ENCODE measurements at places on chromosomes 4 and X.

DNA sequence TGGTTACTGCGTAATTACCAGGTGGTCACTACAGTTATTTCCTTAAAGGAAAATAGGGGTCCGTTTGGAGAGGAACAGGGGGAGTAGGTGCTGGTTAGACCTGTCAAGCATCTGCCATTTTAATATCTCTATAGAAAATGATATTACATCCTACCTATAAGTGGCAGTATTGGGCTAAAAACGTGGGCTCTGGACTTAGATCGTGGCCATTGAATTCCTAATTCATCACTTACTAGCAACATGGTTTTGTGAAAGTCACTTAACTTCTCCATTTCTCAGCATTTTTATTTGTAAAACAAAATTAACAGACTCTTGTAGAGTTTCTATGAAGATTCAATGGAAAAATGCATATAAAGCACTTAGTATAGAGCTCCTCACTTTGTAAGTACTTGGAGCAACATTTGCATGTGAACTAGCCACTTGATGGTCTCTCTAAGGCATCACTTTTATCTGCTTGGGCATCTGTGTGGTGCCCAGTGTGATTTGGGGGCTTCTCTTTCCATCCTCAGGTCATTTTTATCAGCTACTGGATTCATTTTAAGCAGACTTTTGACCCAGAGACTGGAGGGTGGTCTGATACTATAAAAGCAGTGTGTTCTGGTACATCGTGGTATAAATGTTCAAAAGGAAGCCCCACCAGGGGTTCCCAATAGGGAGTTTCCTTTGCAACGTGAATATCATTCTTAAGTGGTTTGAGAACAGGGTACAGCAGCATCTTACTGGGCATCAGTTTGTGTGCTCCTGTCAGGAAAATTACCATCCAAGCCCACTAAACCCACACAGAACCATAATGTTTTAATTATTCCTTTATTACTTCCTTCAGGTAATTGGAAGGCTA is 42.7 kb upstream of the RASSF6 start:
- DNase-seq = no peak

- DNase-seq = no peak
Observed at GRCh38 chr4:88731381-88731780, 33.8 kb upstream of the NAP1L5 start.

DNA sequence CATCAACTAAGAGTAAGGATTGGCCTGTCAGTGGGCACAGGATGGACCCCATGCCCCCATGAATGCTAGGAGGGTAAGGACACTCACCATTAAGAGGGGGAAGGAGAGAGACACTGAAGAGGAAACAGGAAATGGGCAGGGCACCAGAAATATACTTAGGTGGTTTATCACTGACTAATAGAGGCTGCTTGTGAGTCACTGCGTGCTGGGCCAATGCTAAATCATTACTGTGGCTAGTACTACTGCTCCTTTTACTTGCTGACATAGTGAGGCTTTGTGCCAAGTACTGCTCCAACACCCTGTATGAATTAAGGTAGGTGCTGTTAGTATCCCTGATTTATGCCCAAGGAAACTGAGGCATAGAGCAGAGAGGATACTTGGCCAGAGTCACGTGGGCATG is 130.4 kb upstream of the FRMPD4 start:
- DNase-seq = no peak

- no peak for DNase-seq
Observed at GRCh38 chr4:113825272-113825671, 63.7 kb upstream of the CAMK2D start.

DNA sequence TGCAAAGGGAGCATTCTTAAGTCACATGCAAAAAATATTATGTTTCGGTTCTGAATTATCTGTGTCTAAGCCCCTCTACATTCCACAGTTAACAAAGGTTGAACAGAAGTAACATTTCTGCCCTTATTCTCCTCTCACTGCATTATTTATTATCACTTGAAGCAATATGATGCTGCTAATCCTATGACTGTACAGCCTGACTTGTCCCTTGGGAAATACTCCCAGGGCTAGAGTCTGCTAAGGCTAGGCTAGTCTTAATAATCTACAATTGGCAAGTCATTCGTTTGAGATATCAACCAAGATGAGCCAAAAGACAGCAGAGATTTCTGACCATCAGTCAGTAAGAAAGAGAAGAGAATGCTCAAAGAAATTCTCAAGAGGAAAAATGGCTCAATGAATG is 226.9 kb upstream of the HCCS start:
- no peak for DNase-seq

GRCh38 chr4:74230902-74231499 is 73.1 kb downstream of the MTHFD2L start:
- no peak for DNase-seq

DNA sequence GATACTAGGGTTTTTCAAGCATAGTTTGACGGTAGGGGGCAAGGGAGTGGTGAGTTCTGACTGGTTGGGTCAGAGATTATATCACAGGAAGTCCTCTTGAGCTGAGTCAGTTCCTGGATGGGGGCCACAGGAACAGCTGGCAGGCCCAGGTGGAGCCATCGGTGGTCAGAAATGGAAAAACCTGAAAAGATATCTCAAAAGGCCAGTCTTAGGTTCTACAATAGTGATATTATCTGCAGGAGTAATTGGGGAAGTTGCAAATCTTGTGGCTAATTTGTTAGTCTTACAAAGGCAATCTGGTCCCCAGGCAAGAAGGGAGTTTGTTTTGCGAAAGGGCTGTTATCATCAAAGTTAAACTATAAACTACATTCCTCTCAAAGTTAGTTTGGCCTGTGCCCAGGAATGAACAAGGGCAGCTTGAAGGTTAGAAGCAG is 159.3 kb downstream of the PTCHD1 start:
- DNase-seq = no peak

DNA sequence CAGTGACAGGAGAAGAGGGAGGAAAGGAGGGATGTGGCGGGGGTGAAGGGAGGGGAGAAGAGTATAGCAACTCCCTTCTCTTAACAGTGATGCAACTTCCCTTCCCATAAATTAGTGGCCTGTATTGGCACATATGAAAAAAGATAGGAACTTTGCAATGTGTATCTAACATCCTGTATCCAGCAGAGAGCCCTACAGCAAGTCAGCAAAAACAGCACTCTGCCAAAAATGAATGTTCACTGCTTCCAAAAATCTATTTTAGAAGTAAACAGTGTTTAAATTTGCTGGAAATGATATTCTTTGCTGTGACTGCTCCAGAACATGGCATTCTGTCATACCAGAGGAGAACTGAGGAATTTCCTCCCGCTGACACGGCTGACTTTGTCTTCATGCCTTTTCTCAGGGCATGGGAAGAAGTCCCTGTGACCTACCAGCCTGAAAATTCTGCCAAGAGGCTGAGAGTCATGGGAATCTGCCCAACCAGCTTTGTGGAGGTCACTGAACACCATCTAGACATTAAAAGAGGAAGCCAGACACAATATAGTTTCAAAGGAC is 343.4 kb upstream of the RASGEF1B start:
- no peak for DNase-seq

- DNase-seq = no peak
Observed at GRCh38 chr4:10856271-10856782, 171.8 kb upstream of the CLNK start.

GRCh38 chr4:81786063-81786763 is 314.5 kb upstream of the RASGEF1B start:
- DNase-seq = no peak

- DNase-seq = no peak
Observed at GRCh38 chr4:56698329-56698728, 17.2 kb upstream of the HOPX start.

DNA sequence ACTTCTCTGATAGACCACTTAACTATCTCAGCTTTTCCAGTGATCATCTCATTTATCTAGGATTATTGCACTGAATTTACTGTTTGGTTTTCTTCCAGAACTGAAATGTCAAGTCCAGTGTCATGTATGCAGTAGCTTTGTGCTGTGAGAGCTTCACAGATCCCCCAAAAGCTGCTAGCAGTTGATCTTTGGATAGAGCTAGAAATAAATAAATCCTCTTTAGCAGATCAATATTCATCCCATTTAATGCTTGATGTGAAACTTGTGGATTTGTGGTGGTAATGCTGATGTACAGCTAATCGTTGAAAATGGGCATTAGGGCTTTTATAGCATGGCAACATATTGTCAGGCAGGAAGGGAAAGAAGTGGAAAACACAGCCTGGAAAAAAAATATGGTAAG is 509.6 kb upstream of the FAM241A start:
- DNase-seq = no peak

GRCh38 chr4:139921429-139922184 is 232.4 kb downstream of the MAML3 start:
- no peak for DNase-seq

DNA sequence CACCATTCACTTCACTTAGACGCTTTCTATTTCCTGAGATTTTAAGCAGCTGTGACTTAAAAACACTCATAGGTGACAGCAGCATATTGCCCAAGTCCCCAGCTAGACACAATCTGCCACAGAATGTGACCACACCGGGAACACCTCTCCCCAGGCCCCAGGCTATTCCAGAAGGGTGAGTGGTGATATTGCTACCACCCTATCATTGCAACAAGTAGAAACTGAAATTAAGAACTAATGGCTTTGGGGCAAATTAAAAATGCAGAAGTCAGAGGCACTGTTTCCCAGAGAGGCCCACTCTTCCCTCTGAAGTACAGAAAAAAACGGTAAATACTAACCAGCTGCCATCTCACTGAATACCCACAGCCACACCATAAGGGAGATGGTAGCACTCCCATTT is 35.0 kb downstream of the QDPR start:
- DNase-seq = no peak

DNA sequence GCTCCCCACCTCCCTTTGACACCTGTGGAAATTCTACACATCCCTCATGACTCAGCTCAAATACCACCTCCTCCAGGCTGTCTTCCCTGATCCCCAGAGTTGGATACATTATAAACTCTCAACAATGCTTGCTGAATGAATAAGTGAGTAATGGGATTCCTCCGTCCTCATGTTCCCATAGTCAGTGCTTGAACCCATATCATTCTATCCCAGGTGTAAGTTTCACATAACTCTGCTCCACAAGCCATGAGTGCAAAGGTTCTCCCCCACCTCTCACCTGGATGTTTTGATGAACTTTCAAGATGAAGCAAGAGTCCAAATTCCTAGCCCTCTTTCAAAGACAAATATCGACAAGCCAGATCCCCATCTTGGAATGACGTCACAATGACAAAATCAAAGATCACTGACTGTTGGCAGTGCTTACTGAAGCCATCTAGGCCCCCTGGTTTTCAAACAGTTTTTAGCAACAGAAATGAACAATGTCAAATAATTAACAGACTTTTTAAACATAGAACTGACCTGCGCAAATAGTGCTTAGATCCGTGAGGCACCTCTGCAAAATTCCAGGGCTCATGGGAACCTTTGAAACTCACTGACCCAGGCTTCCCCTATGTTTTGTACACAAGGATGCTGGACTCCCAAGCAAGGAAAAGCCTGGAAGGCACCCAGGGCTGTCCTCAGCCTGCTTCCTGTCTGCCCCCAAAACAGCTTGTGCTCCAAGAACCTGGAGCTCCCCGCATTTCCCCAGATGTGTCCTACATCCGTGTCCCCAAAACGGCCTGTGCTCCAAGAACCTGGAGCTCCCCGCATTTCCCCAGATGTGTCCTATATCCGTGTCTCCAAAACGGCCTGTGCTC is 4.0 kb downstream of the SLC2A9 start:
- no peak for DNase-seq

DNA sequence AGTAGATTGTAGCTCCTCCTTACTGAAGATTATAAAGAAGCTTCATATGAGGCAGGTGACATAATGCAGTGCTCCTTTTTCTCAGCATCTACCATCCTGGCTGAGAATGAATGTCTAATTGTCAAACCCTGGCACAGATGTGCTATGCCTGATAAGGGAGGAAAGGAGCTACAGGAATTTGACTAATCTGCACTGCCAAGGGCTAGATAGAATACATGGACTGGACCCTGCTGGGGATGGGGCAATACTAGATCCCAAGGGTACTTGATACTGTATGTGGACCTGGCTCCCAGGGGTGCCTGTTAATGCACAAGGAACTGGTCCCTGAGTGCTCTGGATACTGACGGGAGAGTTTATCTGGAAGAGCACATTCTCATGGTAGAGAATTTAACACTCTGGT is 362.2 kb upstream of the EMCN start:
- no peak for DNase-seq

DNA sequence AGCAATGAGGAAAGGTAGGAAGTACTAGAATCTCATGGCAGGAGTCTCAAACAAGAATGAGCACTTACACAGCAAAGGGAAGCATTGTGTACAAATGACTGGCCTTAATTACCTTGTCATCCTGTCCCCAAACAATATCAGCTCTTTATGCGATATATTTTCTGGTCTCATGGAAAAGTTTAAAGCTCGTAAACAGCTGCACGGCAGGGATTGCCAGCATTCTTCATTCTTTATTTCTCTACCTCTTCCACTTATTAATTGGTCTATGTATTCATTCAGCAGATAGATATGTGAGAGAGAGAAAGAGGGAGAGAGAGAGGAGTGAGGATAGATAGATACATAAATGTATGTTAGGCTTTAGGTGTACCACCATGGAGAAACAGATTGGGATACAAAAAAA is 155.8 kb upstream of the FAT4 start:
- DNase-seq = no peak

GRCh38 chr4:16205298-16206164 is 20.7 kb downstream of the TAPT1 start:
- no peak for DNase-seq

DNA sequence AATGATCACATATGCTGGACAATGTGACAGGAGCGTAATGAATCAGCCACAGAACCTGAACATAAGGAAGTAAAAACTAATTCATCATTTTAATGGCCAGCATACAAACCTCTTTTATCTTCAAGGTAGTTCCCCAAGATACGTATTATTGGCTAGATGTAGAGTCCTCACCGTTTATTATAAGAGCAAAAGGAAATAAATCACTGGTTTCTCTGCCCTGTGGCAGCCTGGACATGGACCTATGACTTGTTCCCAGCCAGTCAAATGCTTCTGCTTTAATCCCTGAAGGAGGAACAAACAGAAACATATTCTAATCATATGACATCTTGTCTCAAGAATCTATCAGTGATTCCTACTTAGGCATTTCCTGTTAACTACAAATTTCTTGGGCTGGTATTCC is 86.8 kb upstream of the FAM241A start:
- DNase-seq = no peak

- no peak for DNase-seq
Observed at GRCh38 chr4:94634271-94634670, 123.5 kb upstream of the BMPR1B start.
